ENCODE measurements at places on chromosomes 3 and 15.

- no peak for DNase-seq
Observed at GRCh38 chr3:64667887-64668581, 19.8 kb downstream of the ADAMTS9 start.

GRCh38 chr15:39180030-39180429 is 400.8 kb upstream of the THBS1 start:
- DNase-seq: no peak

DNA sequence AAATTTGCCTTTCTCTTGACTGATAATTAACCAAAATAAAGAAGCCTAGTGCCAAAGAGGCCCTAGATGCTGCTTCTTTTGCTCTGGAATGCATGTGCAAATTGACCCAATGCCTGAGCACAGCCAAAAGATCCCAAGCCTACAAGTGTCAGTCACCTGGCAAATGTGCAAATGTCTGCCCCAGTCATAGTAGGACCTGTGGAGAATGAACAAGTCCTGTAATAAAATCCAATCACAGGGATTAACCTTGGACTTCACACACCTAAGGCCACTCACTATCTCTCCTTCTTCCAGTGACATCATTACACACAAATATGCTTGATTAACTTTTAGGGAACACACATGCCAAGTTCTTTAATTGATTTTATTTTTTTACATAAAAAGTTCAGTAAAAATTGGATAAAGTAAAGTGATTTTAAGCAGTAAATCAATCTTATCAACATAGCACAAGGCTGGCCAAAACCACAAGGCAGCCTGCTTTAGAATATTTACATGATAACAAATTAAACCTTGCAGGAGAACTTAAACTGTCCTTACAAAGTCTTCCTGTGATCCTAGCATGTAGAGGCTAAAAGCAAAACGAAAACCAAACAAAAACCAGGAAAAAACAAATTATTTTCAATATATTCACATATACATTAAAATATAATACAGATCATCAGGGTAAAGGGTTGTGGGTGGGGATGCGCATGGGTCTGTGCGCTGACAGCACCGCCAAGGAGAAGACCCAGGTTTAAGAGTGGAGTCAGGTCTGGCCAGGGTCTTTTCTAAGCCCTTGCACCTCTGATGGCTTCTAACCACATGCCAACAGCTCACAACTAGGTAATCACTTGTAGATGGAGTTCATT is 36.8 kb downstream of the NBEAL2 start:
- DNase-seq: no peak

- no peak for DNase-seq
Observed at GRCh38 chr3:81277853-81278252, 483.6 kb downstream of the GBE1 start.

- no peak for DNase-seq
Observed at GRCh38 chr3:29284497-29284896, 3.6 kb downstream of the RBMS3 start.

DNA sequence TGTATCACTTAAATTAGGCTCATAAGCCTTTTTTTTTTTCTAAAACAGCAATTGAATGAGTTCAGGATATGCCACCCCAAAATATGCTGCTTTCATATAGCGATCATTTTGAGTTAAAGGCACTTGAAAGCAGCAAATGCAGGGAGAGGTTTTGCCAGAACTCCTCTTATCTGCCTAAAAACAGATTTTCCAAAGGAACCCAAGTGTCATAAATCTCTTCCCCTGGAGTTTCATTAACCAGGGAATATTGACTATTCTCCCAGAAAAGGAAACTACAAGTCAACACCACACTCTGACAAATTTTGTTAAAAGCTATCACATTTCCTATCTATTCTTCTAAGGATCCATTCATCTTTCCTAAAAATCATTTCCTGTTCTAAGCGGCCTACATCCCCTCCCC is 11.3 kb downstream of the DNAAF4 start:
- DNase-seq: no peak

DNA sequence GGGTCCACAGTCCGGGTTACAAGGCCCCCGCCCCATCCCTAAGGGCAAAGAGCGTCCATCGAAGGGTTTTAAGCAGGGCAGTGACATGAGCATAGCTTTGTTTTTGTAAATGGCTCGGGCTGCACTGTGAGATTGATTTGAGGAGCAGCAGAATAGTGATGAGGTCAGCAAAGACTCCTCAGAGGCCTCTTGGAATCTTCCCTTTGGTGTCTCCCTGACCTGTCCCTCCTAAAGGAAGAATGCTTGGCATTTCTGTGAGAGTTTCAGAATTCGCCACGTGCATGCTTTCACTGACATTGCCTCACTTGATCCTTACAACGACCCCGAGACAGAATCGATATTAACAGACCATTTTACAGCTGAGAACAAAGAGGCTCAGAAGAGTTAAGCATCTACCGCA is 20.3 kb downstream of the LAMP3 start:
- no peak for DNase-seq

DNA sequence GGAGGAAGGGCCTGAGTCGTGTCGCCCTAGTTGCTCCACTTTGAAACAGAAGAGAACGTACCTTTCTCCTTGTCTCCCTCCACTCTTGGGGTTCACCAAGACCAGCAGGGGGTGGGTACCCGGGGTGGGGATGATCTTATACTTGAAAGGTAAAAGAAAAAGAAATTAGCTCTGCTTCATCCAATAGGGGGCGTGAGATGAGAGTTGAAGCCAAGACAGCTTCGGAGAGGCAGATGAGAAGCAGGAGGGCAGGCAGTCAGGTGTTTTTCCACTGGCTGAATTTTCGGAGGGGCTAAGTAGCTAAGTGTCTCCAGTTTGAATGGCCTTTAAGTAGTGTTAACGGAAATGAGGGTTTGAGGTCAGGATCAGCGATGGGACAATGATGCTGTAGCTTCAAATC is 100.4 kb downstream of the DGKG start:
- DNase-seq: no peak

DNA sequence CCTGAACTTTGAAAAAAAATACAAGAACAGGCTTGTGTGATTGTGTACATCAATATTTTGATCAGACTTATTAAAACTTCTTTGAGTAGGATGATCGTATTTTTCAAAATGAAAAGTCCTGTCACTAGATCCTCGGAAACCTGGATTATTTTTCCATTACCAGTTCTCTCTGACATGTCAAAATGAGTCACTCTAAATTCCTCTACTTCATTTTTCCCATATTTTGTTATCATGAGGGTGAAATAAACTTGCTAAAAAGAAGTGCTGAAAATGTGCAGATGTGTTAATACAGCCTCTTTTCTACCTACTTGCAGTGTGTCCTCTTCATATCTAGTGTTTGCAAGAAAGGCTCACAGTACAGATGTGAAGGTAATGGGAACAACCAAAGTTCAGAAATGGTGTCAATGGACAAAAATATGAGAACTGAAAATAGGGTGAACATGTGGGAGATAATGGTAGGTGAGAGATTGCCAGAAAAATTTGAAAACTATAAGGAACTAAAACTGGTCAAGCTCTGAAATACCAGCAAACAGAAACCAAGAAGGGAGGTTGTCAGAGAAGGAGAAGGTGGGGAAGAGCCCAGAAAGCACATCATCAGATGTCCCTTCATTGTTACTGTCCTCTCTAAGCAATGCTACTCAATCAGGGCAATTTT is 108.2 kb downstream of the EOMES start:
- no peak for DNase-seq

DNA sequence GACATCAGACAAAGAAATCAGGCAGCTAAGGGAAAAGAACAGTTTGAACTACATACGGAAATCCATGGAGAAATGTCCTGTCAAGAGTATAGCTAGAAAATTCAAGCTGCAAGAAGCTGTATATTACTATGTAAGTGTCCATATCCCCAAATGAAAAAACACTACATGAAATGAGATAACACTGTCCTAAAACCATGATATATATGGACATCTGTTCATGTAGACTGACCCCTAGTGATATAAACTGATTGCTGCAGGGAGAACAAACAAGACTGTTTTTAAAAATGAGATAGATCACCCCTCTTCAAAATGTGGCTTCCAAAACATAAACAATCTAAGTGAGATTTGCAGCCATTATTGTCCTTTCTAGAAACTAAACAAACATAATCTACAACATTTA is 985.6 kb downstream of the EPHA3 start:
- DNase-seq: no peak
